ENCODE measurements at places on chromosomes 12 and 14.

DNA sequence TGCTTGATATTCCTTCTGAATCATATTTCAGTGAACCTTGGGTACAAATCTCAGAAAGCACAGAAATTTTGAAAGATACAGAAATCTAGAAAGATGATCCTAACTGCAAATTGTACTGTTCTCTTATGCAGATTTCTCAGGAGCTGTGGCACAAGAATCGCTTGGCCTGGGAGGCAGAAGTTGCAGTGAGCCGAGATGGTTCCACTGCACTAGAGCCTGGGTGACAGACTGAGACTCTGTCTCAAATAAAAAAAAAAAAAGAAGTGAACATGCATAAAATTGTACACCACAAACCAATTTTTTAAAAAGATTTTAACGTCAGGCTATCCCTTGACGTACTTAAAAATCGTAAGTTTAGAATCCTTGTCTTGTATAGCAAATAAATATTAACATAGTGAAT lies 31.3 kb downstream of the SCAF11 start:
- DNase-seq: no peak

GRCh38 chr14:100788942-100789341 lies 37.0 kb upstream of the MEG3 start:
- DNase-seq: no peak

GRCh38 chr12:34340534-34341361 lies 318.5 kb downstream of the ALG10 start:
- DNase-seq: no peak

DNA sequence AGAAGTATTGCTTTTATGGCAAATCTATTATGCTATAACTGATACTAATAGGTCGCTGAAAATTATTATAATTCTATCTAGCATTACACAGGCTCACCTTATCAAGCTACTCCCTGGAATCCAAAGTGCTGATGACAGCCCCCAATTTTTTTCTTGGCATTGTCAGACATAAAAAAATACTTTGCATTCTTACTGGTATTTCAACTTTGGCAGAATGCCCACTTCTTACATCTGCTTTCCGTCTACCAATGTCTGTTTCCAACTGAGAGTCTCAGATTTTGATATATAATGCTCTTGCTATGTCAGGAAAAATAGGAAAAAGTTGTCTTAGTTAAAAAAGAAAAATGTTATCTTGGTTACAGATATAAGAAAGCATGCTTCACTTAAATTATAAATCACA lies 615.4 kb downstream of the C12orf50 start:
- peak; percentile 94 for DNase-seq

DNA sequence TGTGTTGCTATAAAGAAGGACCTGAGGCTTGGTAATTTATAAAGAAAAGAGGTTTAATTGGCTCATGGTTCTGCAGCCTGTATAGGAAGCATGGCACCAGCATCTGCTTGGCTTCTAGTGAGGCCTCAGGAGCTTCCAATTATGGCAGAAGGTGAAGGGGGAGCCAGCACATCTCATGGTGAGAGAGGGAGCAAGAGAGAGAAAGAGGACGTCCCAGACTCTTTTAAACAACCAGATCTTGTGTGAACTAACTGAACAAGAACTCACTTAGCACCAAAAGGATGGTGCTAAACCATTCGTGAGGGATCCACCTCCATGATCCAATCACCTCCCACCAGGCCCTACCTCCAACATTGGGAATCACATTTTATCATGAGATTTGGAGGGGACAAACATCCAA lies 6.1 kb upstream of the SNAPC1 start:
- peak; percentile 48 for DNase-seq

Data from cardiac fibroblast (primary cell).